ENCODE measurements at places on chromosomes 11 and 22. TPM values are rescaled to one million over a fixed set of nuclear protein-coding genes. Genes with fewer than 3 reads are reported as not detected.

Gene ALDH3B1
- 11.9 TPM for total RNA-seq

Gene UPB1
- under 0.01 TPM for total RNA-seq

GRCh38 chr11:87097582-87097981 lies 59.8 kb downstream of the TMEM135 start:
- peaks cover 2% of the 10 kb centered on the region for H3K36me3 ChIP-seq
- no peaks in the 10 kb centered on the region for H3K27me3 ChIP-seq
- H3K4me1 ChIP-seq = no peaks in the 10 kb centered on the region

GRCh38 chr11:40186437-40187263 lies 1272.8 kb downstream of the LRRC4C start:
- H3K4me3 ChIP-seq = no peak overlapping the region
- H3K4me1 ChIP-seq = no peaks in the 10 kb centered on the region
- no peak overlapping the region for H3K27ac ChIP-seq
- no peaks in the 10 kb centered on the region for H3K36me3 ChIP-seq
- DNase-seq = no peak

GRCh38 chr11:105700271-105700670 lies 90.4 kb downstream of the GRIA4 start:
- no peaks in the 10 kb centered on the region for H3K36me3 ChIP-seq
- H3K4me1 ChIP-seq = no peaks in the 10 kb centered on the region
- H3K27me3 ChIP-seq = no peaks in the 10 kb centered on the region
- no peak overlapping the region for H3K4me3 ChIP-seq
- H3K27ac ChIP-seq = no peak overlapping the region

DNA sequence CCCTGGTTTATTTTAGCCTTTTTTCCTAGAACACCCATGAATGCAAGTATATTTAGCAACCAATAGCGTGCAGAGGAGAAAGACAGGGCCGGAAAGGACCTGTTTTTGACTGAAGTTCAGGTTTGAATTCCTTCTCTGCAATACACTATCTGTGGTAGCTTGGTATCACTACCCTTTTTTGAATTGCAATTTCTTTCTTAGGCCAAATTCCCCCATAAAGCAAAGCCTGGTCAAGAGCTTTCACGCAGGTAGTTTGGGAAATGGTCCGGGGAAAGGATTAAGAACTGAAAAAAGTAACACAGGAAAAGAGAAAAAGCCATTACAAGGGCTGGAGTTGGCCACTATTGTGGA lies 38.8 kb upstream of the PAMR1 start:
- no peak for DNase-seq
- no peak overlapping the region for H3K4me3 ChIP-seq
- no peak overlapping the region for H3K27ac ChIP-seq
- H3K4me1 ChIP-seq = peaks cover 5% of the 10 kb centered on the region
- no peaks in the 10 kb centered on the region for H3K27me3 ChIP-seq

Gene CD3E
- not detected for total RNA-seq

Measured in IMR-90 (cell line).